ENCODE measurements at places on chromosomes 1 and 21. TPM values are rescaled to one million over a fixed set of nuclear protein-coding genes. Genes with fewer than 3 reads are reported as not detected.
A peak's percentile ranks its signal among the peaks of the same experiment; 100 is the strongest.

- H3K27me3 ChIP-seq: no peaks in the 10 kb centered on the region
- no peak overlapping the region for H3K4me3 ChIP-seq
- no peak overlapping the region for H3K27ac ChIP-seq
- no peak for DNase-seq
- peaks cover 6% of the 10 kb centered on the region for H3K36me3 ChIP-seq
- H3K4me1 ChIP-seq: peaks cover 24% of the 10 kb centered on the region
These were observed 5.6 kb downstream of the TMEM167B start for GRCh38 chr1:109096120-109096519.

DNA sequence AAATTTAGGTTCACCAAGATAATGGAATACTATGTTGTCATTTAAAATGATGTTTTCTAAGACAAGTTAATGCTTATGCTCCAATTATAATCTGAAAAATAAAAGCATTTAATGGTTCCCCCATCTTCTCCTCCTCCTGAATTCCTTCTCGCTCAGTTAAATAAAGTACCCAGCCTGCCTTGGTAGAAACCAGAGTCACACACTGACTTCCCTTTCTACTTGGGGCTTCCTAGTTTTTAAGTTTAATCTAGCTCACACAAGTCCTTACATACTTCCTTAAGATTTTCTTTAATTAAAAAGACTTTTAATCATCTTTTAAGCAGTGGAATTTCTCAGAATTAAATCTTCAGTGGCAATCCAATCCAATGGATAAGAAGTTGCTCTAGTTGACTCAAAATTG lies 32.9 kb downstream of the CD58 start:
- no peak overlapping the region for H3K27ac ChIP-seq
- DNase-seq: no peak
- H3K4me1 ChIP-seq: peaks cover 12% of the 10 kb centered on the region
- no peaks in the 10 kb centered on the region for H3K36me3 ChIP-seq

DNA sequence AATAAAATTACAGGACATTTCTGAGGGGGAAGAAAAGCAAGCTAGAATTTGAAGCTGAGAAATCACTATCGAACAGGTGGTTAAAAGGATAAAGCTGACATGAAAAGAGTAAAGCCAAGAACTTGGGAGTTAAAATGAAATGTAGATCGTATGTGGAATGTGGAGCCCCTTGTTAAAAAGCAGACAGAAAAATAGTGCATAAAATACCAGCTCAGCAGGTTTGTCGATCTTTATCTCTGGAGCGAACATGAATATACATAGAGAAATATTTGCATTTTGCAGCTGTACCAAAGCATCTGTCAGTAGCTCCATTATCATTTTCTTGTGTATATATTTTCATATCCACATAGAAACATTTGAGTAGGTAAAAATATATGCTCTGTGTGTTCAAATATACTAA lies 73.6 kb upstream of the CDC42BPA start:
- H3K27me3 ChIP-seq: 0 out of 2 replicates have a peak, but pooled peaks cover 2% of the 10 kb centered on the region
- no peaks in the 10 kb centered on the region for H3K4me1 ChIP-seq
- no peaks in the 10 kb centered on the region for H3K36me3 ChIP-seq
- no peak for DNase-seq
- H3K4me3 ChIP-seq: no peak overlapping the region

DNA sequence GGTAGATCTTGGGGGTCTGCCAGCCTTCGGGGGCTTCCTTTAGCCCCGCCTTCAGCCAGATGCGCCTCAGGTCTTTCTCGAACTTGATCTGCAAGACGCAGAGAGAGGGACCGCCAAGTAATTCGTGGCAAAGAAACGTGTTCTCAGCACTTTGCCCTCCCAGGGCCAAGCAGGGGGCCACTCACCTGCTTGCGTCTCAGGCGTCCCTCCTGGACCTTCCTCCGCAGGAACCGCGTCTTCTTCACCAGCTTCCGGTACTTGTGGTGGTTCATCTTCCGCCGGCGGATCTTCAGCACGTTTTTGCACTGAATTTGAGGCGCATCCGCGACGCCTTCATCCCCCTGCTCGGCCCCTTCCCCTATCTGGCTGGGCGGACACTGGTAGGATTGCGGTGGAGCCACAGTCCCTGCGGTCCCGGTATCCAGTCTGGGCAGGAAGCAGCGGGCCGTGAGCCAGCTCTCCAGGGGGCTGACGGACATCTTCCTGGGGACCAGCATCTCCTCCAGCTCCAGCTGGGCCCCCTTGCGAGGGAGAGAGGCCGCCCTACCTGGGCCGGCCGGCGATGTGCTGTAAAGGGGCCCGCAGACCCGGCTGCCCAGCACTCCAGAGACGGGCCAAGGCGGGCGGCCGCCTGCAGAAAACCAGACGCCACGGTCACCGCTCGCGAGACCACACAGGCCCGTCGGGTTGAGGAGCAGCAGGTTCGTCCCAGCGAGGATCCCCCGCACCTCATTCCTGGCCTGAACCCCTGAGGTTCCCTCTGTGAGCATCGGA lies 1.0 kb downstream of the AURKAIP1 start:
- H3K4me1 ChIP-seq: peaks cover 35% of the 10 kb centered on the region
- H3K36me3 ChIP-seq: 0 out of 2 replicates have a peak, but pooled peaks cover 6% of the 10 kb centered on the region
- H3K27ac ChIP-seq: no peak overlapping the region
- H3K4me3 ChIP-seq: peak overlapping the region; percentile 95
- H3K27me3 ChIP-seq: no peaks in the 10 kb centered on the region

DNA sequence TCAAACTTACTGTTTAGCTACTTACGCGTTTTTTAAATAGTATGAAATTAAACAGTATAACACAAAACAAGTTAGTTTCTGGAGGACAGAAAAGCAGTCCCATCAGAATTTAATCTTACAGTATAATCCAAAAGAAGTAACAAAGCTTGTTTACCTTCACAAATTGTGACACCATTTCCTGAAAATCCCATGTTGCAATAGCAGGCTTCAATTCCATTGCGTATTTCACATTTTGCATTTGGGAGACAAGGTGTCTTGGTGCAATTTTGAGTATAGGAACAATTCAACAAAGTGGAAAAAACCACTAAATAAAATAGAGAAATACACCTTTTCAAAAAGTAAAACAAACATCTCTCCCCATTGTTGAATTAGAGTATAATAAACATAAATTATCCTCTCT lies 1.6 kb downstream of the ADGRL4 start:
- no peak for DNase-seq
- no peaks in the 10 kb centered on the region for H3K4me1 ChIP-seq
- no peak overlapping the region for H3K4me3 ChIP-seq
- H3K27me3 ChIP-seq: no peaks in the 10 kb centered on the region
- no peaks in the 10 kb centered on the region for H3K36me3 ChIP-seq

DNA sequence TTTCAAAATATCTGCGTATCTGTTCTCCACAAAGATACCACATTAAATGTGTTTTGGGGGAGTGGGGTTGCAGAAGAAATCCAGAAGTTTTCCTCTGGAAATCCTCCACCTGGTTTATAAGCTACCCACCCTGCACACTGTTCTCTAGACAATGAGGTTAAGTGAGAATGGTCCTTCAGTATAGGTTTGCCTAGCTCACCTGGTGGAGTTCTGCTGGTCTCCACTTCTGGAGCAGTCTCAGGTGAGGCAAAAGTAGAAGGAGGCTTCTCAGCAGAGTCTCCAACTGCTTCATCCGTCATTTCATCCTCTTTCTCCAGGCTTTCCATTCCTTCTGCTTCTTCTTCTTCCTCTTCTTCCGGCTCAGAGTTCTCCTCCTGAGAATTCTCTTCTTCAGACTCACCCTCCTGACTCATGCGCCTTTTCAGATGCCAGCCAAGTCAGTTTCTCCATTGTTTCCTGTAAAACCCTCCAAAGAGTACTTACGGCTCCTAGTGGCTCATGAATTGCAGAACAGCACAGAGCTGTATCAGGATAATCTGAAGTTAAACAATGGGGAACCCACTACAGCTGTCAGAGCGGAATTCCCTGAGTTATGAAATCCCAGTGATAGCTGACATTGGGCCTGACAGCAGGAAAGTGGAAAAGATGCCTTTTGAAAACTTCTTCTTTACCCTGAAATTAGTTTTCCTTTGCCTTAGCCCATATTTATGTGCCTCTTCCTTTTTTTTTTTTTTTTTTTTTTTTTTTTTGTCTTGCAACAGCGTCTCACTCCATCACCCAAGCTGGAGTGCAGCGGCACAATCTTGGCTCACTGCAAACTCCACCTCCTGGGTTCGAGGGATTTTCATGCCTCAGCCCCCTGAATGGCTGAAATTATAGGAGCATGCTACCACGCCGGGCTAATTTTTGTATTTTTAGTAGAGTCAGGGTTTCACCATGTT lies 38.5 kb downstream of the MSTO1 start:
- H3K4me1 ChIP-seq: peaks cover 15% of the 10 kb centered on the region
- DNase-seq: no peak
- no peaks in the 10 kb centered on the region for H3K36me3 ChIP-seq
- H3K27me3 ChIP-seq: no peaks in the 10 kb centered on the region
- H3K27ac ChIP-seq: no peak overlapping the region
- H3K4me3 ChIP-seq: no peak overlapping the region

DNA sequence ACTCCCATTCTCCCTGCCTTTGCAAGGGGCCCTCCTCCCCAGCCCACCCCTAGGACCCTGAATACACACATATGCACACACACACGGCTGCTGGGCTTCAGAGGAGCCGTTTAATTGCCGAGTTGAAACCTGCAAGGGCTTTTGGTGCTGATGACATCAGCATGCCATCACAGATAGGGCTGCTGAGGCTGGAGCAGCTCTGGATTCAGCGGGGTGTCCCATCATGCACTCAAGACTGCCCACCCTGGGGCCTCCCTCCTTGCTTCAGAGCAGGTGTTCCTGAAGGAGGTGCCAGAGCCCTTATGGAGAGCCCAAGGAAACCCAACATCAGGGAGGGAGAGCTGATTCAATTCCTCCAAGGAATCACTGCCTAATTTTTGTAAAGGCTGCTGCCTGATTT lies 5.7 kb downstream of the SYT2 start:
- H3K27me3 ChIP-seq: no peaks in the 10 kb centered on the region
- no peaks in the 10 kb centered on the region for H3K4me1 ChIP-seq
- H3K4me3 ChIP-seq: no peak overlapping the region
- no peaks in the 10 kb centered on the region for H3K36me3 ChIP-seq
- no peak overlapping the region for H3K27ac ChIP-seq

GRCh38 chr1:223835754-223836153 lies 10.0 kb downstream of the TP53BP2 start:
- H3K36me3 ChIP-seq: no peaks in the 10 kb centered on the region
- H3K4me3 ChIP-seq: no peak overlapping the region
- H3K27me3 ChIP-seq: no peaks in the 10 kb centered on the region

- H3K36me3 ChIP-seq: no peaks in the 10 kb centered on the region
- H3K27ac ChIP-seq: no peak overlapping the region
- no peak for DNase-seq
- no peaks in the 10 kb centered on the region for H3K27me3 ChIP-seq
- H3K4me1 ChIP-seq: no peaks in the 10 kb centered on the region
These were observed 181.2 kb downstream of the PLPPR4 start for GRCh38 chr1:99445486-99445885.

- H3K4me1 ChIP-seq: peaks cover 56% of the 10 kb centered on the region
- DNase-seq: peak; percentile 88
- H3K27me3 ChIP-seq: no peaks in the 10 kb centered on the region
- H3K4me3 ChIP-seq: peak overlapping the region; percentile 72
- H3K36me3 ChIP-seq: no peaks in the 10 kb centered on the region
These were observed 6.7 kb downstream of the LMO4 start for GRCh38 chr1:87335175-87335884.

DNA sequence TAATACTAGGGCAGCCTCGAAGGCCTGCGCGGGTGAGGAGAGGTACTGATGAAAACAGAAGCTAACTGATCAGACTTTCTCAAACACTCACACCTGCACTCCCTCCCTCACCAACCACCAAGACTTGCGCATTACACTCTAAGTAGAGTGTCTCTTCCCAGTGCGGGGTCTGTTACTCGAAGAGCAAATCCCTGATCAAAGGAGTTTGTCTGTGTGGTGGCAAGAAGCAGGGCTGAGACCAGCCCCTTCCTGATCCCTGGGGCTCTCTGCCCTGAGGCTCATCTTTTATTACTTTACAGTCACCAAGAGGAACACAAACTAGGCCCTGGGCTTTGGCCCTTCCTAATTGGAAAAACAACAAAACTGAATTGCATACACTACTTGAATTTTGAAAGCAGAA lies 19.5 kb upstream of the TSNAX start:
- no peaks in the 10 kb centered on the region for H3K27me3 ChIP-seq
- no peak overlapping the region for H3K27ac ChIP-seq
- no peaks in the 10 kb centered on the region for H3K4me1 ChIP-seq

DNA sequence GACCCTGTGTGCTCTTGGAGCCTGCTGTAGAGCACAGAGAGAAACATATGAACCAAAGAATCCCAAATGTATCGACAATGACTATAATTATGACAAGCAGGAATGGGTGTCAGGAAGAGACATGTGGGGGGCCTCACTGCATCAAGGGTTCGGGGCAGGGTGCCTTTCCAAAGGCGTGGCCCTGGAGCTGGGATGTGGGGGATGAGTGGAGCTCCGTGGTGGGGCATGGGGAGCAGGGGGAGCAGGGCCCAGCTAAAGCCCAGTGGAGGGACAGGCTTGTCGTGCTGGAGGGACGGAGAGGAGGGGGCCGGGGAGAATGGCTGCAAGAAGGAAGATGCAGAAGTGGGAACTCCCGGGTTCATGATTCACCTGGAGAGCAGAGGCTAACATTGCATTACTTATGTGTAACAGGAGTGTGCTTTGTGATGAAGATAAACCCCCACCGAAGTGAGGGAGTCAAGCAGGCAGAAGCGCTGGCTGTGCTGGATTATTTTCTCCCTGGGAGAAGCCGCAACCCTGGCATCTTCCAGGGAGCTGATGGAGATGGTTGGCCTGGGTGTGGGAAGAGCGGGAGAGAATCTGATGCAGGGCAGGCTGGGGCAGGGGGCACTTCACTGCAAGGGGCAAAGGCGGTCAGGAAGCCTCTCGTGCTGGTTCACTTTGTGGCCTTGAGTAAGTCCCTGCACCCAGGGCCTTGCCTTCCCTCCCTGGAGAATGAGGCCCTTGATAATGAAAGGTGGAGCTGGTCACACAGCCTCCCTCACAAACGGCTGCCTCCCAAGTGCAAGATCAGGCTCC lies 124.6 kb upstream of the RUNX3 start:
- H3K4me3 ChIP-seq: no peak overlapping the region
- no peak overlapping the region for H3K27ac ChIP-seq
- no peaks in the 10 kb centered on the region for H3K36me3 ChIP-seq

Gene SH2D5
- 0.07 TPM for total RNA-seq

Gene ANGPTL3
- not detected for total RNA-seq

Gene KCNA3
- not detected for total RNA-seq

Gene SELE
- not detected for total RNA-seq
